ENCODE measurements at places on chromosomes 11 and 22.
A peak's percentile ranks its signal among the peaks of the same experiment; 100 is the strongest.

DNA sequence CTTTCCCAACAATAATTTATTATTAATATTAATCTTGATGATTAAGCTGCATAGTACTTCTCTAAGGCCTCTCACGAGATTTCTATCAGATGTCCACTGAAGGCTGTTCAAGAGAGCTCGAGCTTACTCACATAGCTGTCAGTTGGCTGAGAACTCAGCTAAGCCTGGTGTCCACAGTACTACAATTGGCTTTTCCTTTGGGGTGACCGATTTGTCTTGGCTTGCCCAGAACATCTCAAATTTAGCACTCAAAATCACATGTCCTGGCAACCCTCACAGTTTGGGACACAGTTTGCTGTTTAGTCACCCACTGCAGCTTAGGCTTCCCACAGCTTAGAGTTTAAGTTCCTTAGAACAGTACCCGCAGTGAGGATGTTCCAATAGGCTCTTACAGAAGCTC is 96.5 kb downstream of the LUZP2 start:
- DNase-seq, result no peak

DNA sequence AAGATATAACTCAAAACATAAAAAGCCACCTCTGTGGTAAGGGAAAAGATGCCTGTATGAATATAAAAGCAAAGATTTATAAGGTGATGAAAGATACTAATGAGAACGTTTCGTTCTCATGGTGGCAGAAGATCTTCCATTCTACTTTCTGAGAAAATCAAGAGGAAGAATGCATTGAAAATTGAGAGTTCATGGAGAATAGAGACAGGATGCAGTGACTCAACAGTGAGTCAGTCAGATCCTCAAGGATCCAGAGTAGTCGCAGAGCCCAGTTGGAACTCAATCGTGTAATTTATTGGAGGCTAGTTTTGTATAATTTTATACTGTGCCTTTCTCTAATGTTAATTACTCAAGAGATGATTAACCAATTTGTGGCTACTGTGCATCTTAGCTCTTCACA is 73.3 kb downstream of the ENTHD1 start:
- no peak for DNase-seq

DNA sequence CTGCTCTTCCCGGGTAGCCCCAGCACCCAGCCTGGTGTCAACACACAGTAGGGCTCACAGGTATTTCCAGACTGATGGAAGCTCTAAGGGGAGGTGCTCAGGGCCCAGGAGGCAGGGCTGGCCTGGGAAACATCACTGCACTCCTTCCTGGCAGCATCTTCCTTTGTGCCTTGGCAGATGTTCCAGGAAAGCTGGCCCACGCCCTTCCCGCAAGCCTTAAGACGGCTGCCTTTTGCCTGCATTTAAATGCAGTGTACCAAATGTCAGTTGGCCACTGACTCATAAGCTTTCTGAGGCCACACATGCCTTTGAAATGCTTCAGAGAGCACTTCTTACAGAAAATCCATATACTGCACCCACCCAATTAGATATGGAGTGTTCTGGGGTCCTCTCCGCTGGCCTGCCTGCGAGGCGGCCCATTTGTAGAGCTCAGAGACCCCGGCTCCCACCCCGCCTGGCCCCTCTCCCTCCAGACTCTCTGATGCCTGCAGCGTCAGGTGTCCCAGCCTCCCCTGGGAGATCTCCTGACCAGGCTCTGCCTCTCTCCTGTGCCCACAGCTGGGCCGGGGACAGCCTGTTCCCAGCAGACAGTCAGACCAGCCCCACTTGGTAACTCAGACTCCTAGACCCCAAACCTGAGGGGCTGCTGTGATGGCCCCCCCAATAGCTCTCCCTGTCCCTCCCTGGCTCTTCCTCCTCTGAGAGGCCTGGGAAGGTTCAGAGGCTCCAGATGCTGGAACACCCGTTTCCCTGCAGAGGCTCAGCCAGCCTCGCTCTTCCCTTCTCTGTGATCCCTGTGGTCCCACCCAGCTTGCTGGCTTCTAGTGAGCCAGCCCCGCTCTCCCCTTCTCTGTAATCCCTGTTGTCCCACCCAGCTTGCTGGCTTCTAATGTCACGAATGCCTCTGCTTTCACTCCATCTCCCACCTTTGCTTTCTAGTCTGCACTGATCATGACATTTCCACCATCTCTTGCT is 47.6 kb upstream of the THY1 start:
- DNase-seq, result peak; percentile 79

DNA sequence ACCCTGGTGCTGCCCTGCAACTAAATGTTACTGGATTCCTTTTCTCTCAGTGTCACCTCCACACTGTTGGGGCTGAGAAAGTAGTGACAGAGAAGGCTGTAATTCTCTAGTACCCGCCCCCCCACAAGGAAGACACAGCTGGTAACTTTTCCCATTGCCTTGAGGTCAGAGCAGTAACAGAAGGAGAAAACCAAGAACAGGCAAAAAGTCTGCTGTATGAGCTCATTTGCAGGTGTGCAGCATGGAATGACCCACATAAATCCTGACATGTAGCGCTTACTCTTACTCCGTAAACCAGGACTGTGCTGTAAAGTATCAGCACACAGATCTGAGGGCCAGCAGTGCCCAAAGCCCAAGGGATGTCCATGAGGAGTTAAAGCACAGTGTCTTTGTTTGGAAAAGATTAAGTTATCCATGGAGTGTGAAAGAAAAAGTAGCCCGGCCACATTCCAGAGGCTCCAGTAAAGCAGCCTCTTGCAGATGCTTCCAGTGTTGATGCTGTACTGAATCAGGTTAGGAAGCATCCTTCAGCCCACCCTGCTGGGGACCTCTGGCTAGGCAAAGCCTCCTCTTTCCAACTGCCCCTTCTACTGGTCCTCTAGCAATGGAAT is 120.7 kb downstream of the PLEKHA7 start:
- no peak for DNase-seq

- DNase-seq, result no peak
These were observed 90.5 kb upstream of the POU2AF2 start for GRCh38 chr11:111155021-111155420.

DNA sequence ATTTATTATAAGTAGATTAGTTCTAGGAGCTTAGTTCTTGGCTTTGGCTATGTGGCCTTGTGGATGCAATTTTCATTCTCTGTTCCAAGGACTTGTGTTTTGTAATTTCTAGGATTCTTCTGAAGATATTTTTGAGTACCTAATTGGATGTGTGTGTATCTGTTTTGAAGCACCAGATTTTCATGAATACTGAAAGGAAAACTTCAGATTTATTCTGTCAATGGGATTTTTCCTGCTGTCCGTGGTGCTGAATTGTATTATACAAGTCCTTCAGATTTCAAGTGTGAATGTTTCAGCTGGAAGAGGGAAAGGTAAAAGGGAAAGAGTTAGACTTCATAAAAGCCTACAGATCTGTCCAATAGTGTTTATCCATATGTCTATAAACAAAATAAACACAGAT is 18.2 kb upstream of the SYN3 start:
- no peak for DNase-seq

DNA sequence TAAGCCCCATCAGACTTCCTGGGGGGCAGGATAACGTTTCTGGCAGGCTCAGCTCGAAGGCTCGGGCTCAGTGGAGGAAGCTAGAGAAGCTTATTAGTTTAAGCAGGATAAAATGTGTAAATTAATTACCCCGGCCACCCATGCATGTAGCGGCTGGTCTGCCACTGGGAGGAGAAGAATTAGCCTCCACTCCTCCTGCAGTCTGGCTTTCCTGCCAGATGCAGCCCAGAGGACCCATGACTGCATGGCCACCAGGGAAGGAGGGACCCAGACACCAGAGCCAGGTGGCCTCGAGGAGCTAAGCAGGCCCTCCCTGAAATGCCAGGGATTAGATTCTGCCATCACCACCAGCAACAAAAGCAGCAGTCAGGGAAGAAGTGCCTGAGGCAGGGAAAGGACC is 32.3 kb downstream of the TRIM29 start:
- no peak for DNase-seq

GRCh38 chr11:120039039-120039438 is 98.9 kb downstream of the TRIM29 start:
- no peak for DNase-seq

GRCh38 chr11:9176136-9176535 is 84.7 kb upstream of the SCUBE2 start:
- no peak for DNase-seq
